ENCODE measurements at places on chromosomes 1 and 21.

GRCh38 chr21:29641635-29642550 lies 297.9 kb downstream of the GRIK1 start:
- no peak for DNase-seq

- DNase-seq, result no peak
Observed at GRCh38 chr21:33360281-33360680, 35.5 kb downstream of the IFNAR1 start.

DNA sequence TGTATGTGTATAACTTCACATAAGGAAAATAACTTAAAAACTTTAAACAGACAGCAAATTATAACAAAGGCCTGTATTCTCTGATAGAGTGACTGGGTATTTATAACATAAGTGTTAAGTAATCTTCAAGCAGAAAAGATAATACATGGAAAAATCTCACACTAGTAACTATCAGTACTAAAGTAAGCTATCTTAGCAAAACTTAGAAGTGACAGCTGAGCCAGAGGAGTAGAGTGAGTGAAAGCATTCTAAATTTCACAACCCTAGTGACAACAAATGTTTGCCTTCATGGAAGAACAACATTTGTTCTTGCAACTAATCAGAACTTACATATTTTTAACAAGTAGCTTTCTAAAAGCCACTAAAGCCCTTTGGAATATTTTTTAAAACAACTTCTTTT lies 74.5 kb upstream of the B3GALT2 start:
- no peak for DNase-seq

GRCh38 chr1:2316451-2316961 lies 74.8 kb downstream of the MORN1 start:
- DNase-seq, result no peak

DNA sequence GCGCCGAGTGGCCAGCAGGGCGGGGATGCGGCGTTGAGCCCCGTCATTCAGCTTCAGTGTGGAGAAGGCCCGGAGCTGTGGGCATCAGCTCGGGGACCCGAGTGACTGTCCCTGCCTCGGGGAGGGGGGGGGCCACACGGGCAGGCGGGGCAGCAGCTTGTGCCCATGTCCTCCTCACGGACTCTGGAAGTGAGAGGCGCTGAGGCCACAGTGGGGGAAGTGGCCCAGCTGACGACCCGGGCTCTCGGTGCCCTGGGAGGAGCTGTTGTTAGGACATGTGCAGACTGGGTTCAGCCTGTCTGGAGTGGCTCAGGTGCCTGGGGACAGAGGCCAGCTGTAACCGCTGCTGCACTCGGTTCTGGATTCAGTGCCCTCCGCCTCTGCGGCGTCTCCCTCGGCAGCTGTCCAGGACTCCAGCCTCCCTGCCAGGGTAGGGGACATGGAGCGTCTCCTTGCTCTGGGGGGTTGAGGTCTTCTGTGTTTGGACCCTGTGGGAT lies 71.1 kb downstream of the SKI start:
- no peak for DNase-seq

GRCh38 chr1:47506053-47506452 lies 68.2 kb downstream of the FOXD2 start:
- no peak for DNase-seq

GRCh38 chr1:7565099-7565750 lies 205.9 kb upstream of the VAMP3 start:
- no peak for DNase-seq

DNA sequence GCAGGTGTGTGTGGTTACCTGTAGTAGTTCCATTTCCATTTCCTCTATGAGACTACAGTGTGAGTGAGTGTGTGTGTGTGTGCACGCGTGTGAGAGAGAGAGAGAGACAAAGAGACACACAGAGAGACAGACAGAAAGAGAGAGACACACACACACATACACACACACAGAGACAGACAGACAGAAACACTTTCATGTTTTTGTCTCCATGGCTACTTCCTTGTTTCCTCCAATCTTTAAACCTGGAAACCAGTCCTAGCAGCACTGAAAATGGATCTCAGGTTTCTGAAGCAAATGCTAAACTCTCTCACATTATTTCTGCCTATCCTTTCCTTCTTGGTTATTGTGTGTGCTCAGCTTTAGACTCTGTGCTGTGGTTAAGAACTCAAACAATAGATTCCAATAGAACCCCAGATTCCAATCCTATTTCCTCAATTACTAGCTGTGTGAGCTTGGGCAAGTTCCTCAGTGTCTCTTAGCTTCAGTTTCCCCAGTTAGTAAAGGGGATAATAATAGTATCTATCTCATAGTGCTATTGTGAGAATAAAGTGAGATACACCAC lies 22.4 kb upstream of the ABCD3 start:
- DNase-seq, result no peak

GRCh38 chr21:45150638-45151131 lies 76.3 kb downstream of the ADARB1 start:
- DNase-seq, result no peak

DNA sequence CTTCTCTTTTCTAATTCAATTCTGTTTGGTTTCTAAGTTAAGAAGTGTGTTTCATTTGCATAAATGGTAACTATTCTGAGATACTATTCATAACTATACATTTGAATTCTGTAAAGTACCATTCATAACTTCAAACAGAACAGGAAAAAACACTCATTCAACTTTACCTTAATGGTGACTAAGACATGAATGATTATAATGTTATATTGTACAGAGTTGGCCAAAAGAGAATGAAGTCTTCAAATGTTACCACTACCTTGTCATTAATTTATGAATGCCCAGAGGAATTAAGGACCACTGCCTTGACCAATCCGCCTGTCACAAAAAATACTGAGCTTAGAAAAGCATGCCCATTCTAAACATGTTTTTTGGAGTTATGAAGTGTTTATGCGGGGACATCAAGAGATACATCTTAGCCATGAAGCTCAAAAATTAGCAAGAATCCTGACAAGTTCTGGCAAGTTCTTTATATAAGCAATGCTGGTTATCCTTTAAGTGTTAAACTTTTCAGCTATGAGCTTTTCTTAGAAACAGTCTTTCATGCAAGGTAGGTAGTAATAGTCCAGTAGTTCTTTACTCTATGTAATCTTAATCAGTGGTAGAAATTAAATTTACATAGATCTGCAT lies 7.9 kb downstream of the WASF2 start:
- DNase-seq, result no peak

DNA sequence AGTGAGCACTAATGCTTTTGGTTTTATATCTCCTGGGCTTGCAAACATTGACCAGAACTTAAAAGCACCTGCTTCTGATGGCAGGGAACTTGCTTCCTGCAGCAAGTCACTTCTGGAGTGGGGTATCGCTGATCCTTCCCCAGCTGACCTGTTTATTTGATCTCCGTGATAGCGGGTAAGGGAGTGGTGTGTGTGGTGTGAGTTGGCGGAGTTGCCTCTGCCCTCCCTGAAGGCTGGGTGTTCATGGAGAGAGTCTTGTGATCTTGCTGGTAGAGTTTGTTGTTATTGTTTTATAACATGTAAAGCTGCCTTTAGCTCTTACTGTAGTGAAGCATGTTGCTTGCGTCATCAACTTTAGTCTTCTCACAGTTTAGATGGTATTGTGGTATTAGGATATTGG lies 3.9 kb downstream of the MFN2 start:
- DNase-seq, result no peak

GRCh38 chr1:157880621-157881020 lies 39.0 kb upstream of the CD5L start:
- DNase-seq, result no peak

- no peak for DNase-seq
Observed at GRCh38 chr1:167683641-167684502, 37.9 kb upstream of the MPZL1 start.

DNA sequence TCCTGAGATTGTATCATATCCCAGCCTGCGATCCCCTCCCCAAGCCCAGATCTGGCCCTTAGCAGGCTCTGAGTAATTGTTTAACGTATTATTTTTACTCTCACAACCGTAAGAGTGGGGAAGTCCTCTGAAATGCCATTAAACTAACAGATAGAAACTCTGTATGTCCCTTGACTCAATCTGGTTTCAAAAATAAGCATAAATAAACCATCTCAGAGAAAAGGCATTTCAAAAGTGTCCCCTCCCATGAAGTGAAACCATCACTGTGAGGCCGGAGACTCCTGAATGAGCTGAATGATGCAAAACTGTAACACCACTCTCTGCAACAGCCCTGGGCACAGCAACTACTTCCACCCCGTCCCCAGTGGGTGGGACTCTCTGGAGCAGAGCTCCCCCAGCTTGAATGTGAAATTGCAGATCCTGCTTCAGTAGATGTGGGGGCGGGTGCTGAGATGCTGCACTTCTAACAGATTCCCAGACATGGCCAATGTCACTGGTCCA lies 104.1 kb downstream of the SYF2 start:
- no peak for DNase-seq

DNA sequence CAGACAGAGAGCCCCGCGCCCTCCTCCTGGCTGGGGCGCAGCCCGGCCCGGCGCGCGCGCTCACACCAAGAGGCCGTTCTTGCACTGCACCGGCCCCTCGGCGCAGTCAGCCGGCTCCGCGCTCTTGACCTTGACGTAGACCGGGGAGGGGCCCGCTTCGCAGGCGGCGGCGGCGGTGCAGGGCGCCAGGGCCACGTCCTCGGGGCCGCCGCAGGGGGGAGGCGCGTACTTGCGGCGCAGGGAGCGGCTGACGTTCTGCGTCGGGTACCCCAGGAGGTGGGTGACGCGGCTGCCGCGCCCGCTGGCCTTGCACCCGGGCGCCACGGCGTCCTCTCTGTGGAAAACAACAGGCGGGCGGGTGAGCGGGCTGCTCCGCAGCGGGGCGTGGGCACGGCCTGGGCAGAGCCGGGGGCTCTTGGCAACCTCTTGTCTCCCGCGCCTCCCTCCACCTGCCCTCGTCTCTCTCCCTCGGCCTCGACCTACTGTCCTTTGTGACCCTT lies 7.7 kb downstream of the VSIG8 start:
- DNase-seq, result peak; percentile 82

DNA sequence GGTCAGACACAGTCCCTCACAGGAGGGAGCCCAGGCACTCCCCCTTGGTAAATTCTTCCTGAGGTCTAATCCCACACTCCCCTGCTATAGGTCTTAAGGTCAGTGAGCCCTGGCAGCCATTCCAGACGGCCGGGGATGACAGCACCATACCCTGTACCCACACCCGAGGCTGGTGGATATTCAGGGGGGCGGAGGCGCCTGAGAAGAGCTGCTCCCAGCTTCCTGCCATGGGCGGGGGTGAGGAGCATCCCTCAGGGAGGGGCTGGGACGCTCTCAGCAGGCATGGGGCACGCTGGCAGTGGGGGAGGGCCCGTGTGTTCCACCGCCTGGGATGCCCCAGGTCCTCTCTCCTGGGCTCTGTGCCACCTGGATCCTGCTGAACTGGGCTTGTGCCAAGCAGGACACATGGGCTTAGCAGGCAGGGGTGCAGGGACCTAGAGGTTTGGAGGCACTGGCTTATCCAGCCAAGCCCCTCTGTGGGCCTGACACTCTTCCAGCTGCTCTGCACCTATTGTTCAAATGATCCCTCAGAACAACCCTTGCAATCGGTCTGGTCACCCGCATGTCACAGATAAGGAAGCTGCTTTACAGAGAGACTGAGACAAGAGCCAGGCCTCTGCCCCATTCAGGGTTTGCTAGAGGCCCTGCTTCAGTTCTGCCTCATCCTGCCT lies 5.7 kb upstream of the ADGRB2 start:
- no peak for DNase-seq

DNA sequence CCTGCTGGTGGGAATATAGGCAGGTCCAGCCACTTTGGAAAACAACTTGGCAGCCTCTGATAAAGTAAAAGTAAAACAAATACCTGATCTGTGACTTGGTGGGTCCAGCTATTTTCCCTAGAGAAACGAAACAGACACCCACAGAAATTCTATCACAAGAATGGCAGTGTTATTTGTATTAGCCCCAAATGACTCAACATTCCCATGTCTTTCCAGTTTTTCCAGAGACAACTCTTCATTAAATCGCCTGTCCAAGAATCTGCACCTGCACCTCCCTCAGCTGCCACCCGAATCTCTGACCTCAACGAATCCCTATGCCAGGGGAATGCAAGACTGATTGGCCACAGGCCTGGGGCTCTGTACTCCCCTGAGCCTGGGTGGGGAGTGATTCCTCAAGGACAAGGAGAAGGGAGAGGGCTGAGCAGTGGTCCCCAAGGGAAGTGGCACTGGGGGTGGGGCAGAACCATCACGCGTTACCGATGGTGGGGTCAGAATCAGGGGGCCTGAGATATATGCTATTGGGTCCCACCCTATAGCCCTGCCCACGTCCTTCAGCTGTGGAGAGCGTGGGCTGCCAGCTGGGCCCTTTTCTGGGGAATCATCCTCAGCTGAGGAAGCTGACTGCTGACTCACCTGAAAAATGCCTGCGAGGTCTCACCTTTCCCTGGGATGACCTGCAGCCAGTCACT lies 553.0 kb downstream of the PTPRU start:
- no peak for DNase-seq

DNA sequence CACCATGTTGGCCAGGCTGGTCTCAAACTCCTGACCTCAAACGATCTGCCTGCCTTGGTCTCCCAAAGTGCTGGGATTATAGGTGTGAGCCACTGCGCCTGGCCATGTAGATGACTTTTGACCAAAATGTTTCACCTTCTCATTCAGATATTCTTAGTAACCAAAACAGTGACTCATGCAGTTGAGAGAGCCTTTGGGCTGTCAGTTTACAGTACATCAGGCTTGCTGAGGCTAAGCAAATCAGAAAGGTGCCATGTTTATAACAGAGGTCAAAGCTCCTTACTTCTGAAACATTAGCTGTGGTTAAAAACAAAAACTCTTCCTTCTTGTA lies 21.0 kb downstream of the CNIH4 start:
- no peak for DNase-seq

GRCh38 chr1:209633335-209633997 lies 18.8 kb downstream of the LAMB3 start:
- no peak for DNase-seq

GRCh38 chr1:54228638-54229079 lies 28.7 kb downstream of the MRPL37 start:
- no peak for DNase-seq

GRCh38 chr1:226523646-226524406 lies 24.7 kb upstream of the STUM start:
- no peak for DNase-seq

GRCh38 chr1:99566290-99567021 lies 79.5 kb upstream of the PALMD start:
- no peak for DNase-seq

DNA sequence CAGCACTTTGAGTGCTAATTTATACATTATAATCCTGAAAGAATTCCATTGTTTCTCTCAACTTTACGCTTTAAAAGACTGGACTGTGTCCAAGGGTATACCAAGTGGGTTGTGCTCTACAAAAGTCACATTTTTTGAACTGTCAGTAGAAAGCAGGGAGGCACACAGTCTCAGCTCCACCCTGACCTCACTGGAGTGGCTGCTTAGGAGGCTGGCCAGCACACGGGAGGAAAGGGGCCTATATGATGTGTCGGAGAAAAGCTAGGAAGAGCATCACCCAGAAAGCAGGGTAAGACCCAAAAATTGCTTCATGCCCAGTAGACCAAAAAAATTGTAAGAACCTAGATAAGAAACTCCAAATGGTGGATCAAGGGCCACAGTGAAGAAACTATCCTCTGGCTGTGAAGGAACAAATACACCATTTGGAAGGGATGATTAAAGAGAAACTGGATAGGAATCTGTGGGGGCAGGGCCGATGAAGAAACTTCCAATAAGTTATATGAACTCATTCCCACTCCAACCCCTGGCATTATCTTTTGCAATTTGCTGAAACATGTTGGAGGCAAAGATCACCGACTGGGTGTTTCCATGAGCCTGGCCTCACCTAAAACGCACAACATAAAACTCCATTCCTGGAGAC lies 1.9 kb downstream of the S100A10 start:
- no peak for DNase-seq

GRCh38 chr1:204769997-204770396 lies 84.5 kb upstream of the LRRN2 start:
- no peak for DNase-seq
